ENCODE measurements at places on chromosomes 7 and 10. TPM values are rescaled to one million over a fixed set of nuclear protein-coding genes. Genes with fewer than 3 reads are reported as not detected.

DNA sequence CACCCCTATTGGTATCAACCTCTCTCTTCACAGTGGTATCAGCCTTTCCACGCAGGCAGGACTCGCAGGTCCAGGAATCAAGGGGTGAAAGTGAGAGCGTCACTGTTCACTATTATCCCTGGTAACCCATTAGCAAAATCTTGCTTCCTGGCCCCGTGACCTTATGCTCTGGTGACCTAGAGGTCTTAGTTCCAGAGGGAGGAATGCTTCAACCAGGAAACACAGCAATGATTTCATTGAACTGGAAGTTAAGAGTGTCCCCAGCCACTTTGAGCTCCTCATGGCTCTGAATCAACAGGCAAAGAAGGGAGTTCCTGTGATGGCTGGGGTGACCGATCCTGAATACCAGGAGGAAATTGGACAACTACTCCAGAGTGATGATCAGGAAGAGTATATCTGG, 90.6 kb downstream of the CUL2 start:
- no peak for DNase-seq

ADCY1 gene
- polyA plus RNA-seq: 1.4 TPM

DNA sequence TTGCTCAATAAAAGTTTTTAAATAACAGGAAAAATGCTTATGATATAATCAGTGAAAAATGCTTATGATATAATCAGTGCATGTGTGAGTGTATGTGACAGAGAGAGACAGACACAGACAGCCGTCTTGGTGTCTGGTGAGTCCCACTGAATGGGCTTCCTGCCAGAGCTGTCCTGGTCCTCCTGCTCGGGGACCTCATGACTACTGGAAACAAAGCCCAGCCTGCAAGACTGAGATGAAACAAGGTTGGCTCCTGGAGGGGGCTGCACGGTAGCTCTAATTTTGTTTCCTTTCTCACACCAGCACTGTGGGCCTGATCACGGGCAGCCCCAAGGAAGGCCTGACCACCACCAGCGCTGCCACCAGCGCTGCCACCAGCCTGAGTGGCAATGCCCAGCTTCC, 57.3 kb downstream of the NRP1 start:
- DNase-seq: peak; percentile 71

SDK1 gene
- polyA plus RNA-seq: 0.31 TPM

CNPY1 gene
- polyA plus RNA-seq: not detected
